ENCODE measurements at places on chromosomes 7 and 10.
A peak's percentile ranks its signal among the peaks of the same experiment; 100 is the strongest.

- H3K27me3 ChIP-seq, result no peaks in the 10 kb centered on the region
- H3K27ac ChIP-seq, result no peak overlapping the region
- H3K36me3 ChIP-seq, result no peaks in the 10 kb centered on the region
- H3K4me1 ChIP-seq, result no peaks in the 10 kb centered on the region
- H3K4me3 ChIP-seq, result no peak overlapping the region
Observed at GRCh38 chr10:81911328-81911727, 36.3 kb downstream of the NRG3 start.

DNA sequence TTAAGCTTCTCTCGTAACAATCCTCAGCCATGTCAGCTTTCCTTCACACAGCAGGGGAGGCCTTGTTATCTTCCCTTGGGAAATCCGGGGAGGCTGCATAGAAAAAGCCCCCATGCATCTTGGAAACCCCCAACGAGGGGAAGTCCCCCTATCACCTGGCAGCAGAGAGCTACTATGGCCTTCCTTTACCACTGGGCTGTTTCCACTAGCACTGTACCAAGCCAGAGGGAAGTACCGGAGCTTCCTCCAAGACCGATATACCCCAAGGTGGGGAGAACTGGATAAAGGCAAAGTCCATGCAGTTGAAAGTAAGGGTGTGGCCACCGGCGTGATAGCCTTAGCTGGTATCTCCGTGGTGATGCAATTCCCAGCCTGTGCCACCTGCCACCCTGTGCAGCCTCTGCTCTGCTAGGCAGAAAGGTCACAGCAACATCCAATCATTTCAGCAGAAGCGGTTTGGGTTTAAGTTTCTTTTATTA is 4.4 kb upstream of the CLIP2 start:
- H3K4me1 ChIP-seq, result peaks cover 19% of the 10 kb centered on the region
- no peaks in the 10 kb centered on the region for H3K36me3 ChIP-seq
- H3K27me3 ChIP-seq, result no peaks in the 10 kb centered on the region
- no peak overlapping the region for H3K4me3 ChIP-seq
- DNase-seq, result no peak
- no peak overlapping the region for H3K27ac ChIP-seq

- peak overlapping the region; percentile 68 for H3K27ac ChIP-seq
- no peaks in the 10 kb centered on the region for H3K36me3 ChIP-seq
- H3K4me1 ChIP-seq, result peaks cover 9% of the 10 kb centered on the region
- no peak for DNase-seq
- no peaks in the 10 kb centered on the region for H3K27me3 ChIP-seq
- peak overlapping the region; percentile 97 for H3K4me3 ChIP-seq
Observed at GRCh38 chr10:68955355-68955831, 577 bp upstream of the DDX21 start.

DNA sequence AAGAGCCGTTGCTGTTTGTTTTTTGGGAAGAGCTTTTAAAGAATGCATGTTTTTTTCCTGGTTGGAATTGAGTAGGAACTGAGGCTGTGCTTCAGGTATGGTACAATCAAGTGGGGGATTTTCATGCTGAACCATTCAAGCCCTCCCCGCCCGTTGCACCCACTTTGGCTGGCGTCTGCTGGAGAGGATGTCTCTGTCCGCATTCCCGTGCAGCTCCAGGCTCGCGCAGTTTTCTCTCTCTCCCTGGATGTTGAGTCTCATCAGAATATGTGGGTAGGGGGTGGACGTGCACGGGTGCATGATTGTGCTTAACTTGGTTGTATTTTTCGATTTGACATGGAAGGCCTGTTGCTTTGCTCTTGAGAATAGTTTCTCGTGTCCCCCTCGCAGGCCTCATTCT is 31.6 kb downstream of the PFKFB3 start:
- no peak overlapping the region for H3K4me3 ChIP-seq
- no peaks in the 10 kb centered on the region for H3K27me3 ChIP-seq
- H3K36me3 ChIP-seq, result peaks cover 7% of the 10 kb centered on the region
- no peak for DNase-seq
- no peaks in the 10 kb centered on the region for H3K4me1 ChIP-seq
- H3K27ac ChIP-seq, result no peak overlapping the region

- no peaks in the 10 kb centered on the region for H3K27me3 ChIP-seq
Observed at GRCh38 chr7:142847353-142847752, 7.5 kb upstream of the EPHB6 start.

- no peak overlapping the region for H3K4me3 ChIP-seq
- no peaks in the 10 kb centered on the region for H3K4me1 ChIP-seq
- H3K27ac ChIP-seq, result no peak overlapping the region
- no peak for DNase-seq
- no peaks in the 10 kb centered on the region for H3K36me3 ChIP-seq
- H3K27me3 ChIP-seq, result no peaks in the 10 kb centered on the region
Observed at GRCh38 chr7:27686315-27686714, 23.6 kb upstream of the HIBADH start.

DNA sequence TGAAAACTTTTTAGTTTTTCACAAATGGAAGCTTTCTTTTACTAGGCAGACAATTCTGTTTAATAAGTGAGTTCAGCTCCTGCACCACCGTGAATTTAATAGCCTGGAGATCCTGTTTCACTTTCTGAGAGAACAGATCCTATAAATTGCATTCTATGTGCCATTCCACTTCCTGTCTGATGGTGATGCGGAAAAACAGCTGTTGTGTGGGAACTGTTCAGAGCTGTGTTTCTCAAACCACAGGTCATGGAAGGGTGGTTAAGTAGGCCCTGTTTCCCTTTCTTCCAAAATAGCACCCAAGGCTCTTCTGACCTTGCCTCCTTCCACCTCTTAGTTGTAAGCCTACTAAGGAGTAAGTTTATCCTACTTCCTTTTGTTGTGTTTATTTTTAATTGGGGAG is 97.2 kb upstream of the DKK1 start:
- H3K4me1 ChIP-seq, result no peaks in the 10 kb centered on the region
- no peak overlapping the region for H3K4me3 ChIP-seq
- H3K27me3 ChIP-seq, result no peaks in the 10 kb centered on the region
- no peak for DNase-seq
- H3K36me3 ChIP-seq, result no peaks in the 10 kb centered on the region

- peaks cover 47% of the 10 kb centered on the region for H3K36me3 ChIP-seq
- H3K27me3 ChIP-seq, result no peaks in the 10 kb centered on the region
- no peak for DNase-seq
- no peak overlapping the region for H3K27ac ChIP-seq
- no peak overlapping the region for H3K4me3 ChIP-seq
- H3K4me1 ChIP-seq, result peaks cover 15% of the 10 kb centered on the region
Observed at GRCh38 chr10:79298403-79299244, 48.6 kb upstream of the PPIF start.

GRCh38 chr10:71285986-71286385 is 33.1 kb upstream of the SLC29A3 start:
- H3K27me3 ChIP-seq, result no peaks in the 10 kb centered on the region
- no peak overlapping the region for H3K27ac ChIP-seq
- no peaks in the 10 kb centered on the region for H3K4me1 ChIP-seq
- DNase-seq, result no peak
- no peaks in the 10 kb centered on the region for H3K36me3 ChIP-seq

DNA sequence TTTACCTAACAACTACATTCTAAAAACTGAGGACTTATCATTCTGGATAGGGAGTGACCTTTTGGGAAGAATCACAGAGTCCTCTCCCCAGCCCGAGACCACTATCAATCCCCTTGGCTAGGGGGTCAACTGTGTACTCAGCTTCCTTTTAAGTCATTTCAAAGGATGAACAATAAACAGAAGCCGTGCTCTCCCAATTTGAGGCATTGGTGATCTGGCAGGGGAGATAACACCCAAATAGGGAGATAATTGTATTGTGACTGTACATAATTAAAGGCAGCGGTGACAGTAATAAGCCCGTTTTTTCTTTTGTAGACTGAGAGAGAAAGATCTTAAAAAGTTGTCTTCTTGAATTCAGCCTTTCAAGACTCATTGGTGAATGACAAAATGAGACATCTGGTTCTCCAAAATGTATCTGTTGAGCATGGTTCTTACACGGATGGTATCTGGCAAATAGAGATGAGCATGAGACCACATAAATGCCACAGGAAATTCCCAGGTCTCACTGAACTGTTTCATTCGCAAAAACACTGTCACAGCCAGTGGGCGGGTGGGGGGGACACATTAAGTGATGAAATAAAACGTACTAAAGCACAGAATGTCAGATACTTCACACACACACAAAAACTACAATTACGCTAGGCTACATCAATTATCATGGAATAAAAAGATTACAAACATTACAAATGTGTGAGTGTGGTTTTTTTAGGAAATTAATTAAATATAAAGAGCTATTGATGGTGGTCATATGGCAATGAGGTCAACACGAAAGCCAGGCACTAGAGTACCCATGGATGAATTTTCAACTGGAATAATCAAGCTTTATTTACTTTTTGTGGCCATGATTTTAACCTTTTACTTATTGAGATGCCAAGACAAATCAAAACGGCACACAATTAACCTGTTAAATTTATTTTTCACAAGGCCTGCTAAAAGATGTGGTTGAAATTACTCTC is 108.4 kb downstream of the HIPK2 start:
- no peaks in the 10 kb centered on the region for H3K4me1 ChIP-seq
- no peaks in the 10 kb centered on the region for H3K27me3 ChIP-seq
- H3K36me3 ChIP-seq, result no peaks in the 10 kb centered on the region
- no peak for DNase-seq
- H3K4me3 ChIP-seq, result no peak overlapping the region

GRCh38 chr7:103398483-103399127 is 47.4 kb downstream of the SLC26A5 start:
- H3K36me3 ChIP-seq, result no peaks in the 10 kb centered on the region
- H3K4me1 ChIP-seq, result no peaks in the 10 kb centered on the region
- no peak overlapping the region for H3K27ac ChIP-seq
- H3K4me3 ChIP-seq, result no peak overlapping the region
- no peak for DNase-seq

- DNase-seq, result no peak
- H3K27ac ChIP-seq, result no peak overlapping the region
- no peaks in the 10 kb centered on the region for H3K27me3 ChIP-seq
- H3K4me1 ChIP-seq, result peaks cover 11% of the 10 kb centered on the region
Observed at GRCh38 chr7:64310426-64310825, 3.3 kb upstream of the ZNF736 start.

- H3K4me1 ChIP-seq, result no peaks in the 10 kb centered on the region
- no peak overlapping the region for H3K4me3 ChIP-seq
Observed at GRCh38 chr10:59055045-59055444, 121.4 kb upstream of the PHYHIPL start.

DNA sequence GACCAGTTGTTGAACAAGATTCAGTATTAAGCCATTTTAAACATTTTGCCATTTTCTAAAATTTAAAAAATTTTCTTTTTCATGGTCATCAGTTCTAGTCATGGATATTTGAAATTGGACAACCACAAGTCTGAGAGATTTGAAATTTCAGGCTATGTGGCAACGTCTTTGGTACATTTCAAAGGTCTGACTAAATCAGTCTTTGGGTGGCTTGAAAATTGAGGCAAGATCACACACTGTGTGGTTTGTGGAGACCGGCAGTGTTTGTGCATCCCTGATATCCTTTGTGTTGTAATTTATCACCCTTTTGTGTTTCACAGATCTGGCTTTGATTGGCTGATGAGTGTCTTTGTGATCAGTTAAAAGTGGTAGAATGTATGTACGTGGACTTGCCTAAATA is 35.7 kb downstream of the CCAR1 start:
- H3K27me3 ChIP-seq, result no peaks in the 10 kb centered on the region
- no peak overlapping the region for H3K4me3 ChIP-seq
- H3K36me3 ChIP-seq, result peaks cover 3% of the 10 kb centered on the region
- DNase-seq, result no peak
- H3K27ac ChIP-seq, result no peak overlapping the region

GRCh38 chr7:24472093-24472492 is 101.2 kb upstream of the PALS2 start:
- H3K36me3 ChIP-seq, result no peaks in the 10 kb centered on the region
- no peak overlapping the region for H3K4me3 ChIP-seq
- no peak for DNase-seq
- H3K4me1 ChIP-seq, result no peaks in the 10 kb centered on the region

- no peak for DNase-seq
- H3K4me3 ChIP-seq, result no peak overlapping the region
- H3K27me3 ChIP-seq, result no peaks in the 10 kb centered on the region
- H3K4me1 ChIP-seq, result no peaks in the 10 kb centered on the region
Observed at GRCh38 chr7:43815373-43815772, 53.9 kb downstream of the MRPS24 start.

DNA sequence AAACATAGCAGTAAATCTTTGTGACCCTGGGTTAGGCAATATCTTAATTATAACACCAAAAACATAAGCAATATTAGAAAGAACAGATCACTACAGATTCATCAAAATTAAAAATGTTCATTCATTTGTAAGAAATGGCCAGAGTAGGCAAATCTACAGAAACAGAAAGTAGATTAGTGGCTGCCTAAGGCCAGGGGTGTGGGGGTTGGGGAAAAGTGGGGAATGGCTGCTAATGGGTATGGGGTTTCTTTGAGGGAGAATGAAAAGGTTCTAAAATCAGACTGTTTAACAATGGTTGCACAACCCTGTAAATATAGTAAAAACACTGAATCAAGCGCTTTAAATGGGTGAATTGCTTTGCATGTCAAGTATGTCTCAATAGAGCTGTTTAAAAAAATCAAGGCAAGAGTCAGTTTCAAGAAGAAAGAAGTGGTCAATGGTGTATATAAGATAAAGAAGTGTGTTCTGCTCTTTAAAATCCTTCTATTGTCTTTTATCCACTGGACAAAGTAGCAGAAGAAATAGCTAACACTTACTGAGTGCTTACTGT is 42.6 kb downstream of the CDK6 start:
- peaks cover 8% of the 10 kb centered on the region for H3K4me1 ChIP-seq
- no peak overlapping the region for H3K27ac ChIP-seq
- no peaks in the 10 kb centered on the region for H3K27me3 ChIP-seq
- peaks cover 2% of the 10 kb centered on the region for H3K36me3 ChIP-seq
- no peak for DNase-seq
- H3K4me3 ChIP-seq, result no peak overlapping the region

DNA sequence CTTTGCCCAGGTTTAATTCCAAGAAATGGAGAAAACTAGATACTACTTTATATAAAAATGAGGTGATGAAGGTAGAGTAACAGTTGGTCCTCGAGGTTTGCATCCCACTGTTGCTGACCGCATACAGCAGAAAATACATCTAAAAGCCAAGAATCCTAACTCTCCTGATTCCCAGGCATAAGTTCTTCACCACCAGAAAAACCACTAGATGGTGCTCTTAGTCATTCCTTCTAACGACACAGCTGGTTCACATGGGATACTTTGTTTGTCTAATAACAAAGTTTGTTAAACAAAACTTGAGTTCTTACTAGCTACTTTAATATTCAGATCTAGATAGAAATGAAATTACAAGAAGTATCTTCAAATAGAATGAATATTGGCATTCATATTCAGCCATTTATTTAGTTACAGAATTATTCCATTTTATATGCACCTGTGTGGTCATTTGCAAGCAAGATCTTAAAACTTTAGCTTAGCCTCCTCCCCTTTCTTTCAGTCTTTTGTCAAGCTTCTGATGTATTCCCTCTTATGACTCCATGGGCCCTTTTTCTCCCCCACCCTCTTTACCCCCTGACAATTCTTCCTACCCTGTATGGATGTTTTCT is 54.1 kb upstream of the CYP26C1 start:
- no peak overlapping the region for H3K27ac ChIP-seq
- no peaks in the 10 kb centered on the region for H3K36me3 ChIP-seq
- no peak for DNase-seq
- no peaks in the 10 kb centered on the region for H3K27me3 ChIP-seq
- no peaks in the 10 kb centered on the region for H3K4me1 ChIP-seq
